ENCODE measurements at places on chromosomes 2 and 18.

- no peak for DNase-seq
Observed at GRCh38 chr2:210839034-210839433, 282.6 kb downstream of the CPS1 start.

GRCh38 chr2:67846370-67847070 is 216.3 kb downstream of the C1D start:
- DNase-seq: peak; percentile 65

- no peak for DNase-seq
Observed at GRCh38 chr18:59570796-59571195, 126.4 kb downstream of the CCBE1 start.

GRCh38 chr2:118309257-118309945 is 221.1 kb downstream of the INSIG2 start:
- no peak for DNase-seq

DNA sequence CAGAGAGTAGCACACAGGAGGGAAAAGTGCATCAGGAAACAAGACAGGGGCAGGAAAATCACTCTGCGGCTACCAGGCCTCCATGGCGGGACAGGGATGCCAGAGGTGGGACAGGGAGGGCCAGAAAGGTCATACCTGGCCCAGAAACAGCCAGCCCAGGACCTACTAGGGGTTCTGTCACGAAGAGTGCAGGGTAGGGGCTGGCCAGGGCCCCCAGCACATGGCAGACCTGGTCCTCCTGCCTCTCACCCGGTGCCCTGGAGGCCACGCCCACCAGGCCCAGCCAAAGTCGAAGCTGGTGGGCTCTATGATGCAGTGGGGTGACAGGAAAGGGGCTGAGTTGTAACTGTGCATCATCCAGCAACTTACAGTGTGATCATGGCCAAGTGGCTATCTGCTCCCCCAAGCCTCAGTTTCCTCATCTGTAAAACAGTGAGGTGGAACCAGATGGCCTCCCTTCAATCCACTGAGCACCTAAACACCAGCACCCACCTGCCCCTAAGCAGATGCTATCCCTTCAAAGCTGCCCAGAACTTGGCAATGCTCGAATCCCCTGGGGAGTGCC is 10.6 kb downstream of the CYP26B1 start:
- DNase-seq: no peak

- DNase-seq: no peak
Observed at GRCh38 chr2:48356701-48357325, 173.1 kb upstream of the STON1 start.

DNA sequence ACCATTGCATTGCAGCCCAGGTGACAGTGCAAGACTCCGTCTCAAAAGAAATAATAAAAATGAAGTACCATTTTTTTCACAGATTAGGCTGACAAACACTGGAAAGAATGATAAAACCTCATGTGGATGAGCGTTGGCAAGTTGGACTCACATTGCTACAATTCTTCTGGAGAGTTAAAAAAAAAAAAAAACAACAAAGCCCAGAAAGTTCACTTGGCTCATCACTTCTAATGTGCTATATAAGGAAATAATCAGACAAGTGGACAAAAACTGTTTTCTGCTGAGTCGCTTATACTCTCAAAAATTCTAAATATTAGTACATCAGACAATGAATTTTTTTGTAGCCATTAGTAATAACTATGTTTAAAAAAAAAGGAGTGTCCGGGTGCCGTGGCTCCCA is 38.4 kb downstream of the PKP4 start:
- DNase-seq: peak; percentile 14

- no peak for DNase-seq
Observed at GRCh38 chr2:9488583-9489547, 14.5 kb downstream of the IAH1 start.

- DNase-seq: no peak
Observed at GRCh38 chr2:195304310-195304709, 352.7 kb upstream of the SLC39A10 start.

DNA sequence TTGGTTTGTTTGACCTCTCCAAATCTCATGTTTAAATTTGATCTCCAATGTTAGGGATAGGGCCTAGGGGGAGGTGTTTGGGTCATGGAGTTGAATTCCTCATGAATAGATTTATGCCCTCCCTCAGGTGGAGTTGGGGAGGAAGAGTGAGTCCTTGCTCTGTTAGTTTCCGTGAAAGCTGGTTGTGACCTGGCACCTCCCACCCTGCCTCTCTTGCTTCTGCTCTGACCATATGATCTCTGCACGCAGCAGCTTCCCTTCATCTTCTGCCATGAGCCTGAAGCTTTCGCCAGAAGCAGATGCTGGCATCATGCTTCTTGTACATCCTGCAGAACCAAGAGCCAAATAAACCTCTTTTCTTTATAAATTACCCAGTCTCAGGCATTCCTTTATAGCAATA is 231.6 kb upstream of the ERBB4 start:
- DNase-seq: no peak

DNA sequence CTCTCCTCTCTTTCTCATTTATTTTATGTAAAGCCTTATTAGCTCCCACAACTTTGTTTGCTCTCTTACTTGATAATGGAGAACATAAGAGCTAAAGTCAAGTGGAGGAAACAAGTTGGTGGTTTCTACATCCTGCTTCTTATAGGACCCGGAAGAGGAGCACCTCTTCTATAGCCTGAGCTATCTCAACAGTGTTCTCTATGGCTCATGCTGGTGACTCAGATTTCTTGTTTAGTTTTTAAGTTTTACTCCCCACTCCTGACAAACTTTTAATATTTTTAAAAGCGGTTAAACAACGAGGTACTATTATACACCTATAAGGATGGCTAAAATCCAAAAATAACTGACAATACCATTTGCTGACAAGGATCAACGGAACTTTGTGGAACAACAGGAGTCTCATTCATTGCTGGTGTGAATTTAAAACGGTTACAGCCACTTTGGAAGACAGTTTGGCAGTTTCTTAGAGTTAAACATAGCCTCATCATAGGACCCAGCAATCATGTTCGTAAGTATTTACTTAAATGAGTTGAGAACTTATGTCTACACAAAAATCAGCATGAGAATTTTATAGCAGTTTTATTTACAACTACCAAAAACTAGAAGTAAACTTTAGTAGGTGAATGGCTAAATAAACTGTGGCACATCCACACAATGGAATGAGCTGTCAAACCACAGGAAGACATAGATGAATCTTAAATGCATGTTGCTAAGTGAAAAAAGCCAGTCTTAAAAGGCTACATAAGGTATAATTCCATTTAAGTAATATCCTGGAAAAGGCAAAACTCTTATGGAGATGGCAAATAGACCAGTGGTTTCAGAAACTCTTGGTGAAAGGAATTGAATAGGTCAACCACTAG is 12.7 kb upstream of the CDC42EP3 start:
- peak; percentile 39 for DNase-seq

- DNase-seq: no peak
Observed at GRCh38 chr2:43020296-43020695, 206.1 kb downstream of the ZFP36L2 start.

- DNase-seq: no peak
Observed at GRCh38 chr2:43104763-43105162, 121.6 kb downstream of the ZFP36L2 start.

- DNase-seq: peak; percentile 75
Observed at GRCh38 chr2:205947621-205948495, 138.1 kb downstream of the INO80D start.

GRCh38 chr2:47177043-47177565 is 22.0 kb upstream of the STPG4 start:
- peak; percentile 65 for DNase-seq

GRCh38 chr18:2948038-2948437 is 64.9 kb downstream of the LPIN2 start:
- DNase-seq: no peak

GRCh38 chr2:231604101-231604684 is 11.5 kb downstream of the TEX44 start:
- DNase-seq: no peak

- peak; percentile 68 for DNase-seq
Observed at GRCh38 chr2:172013396-172013795, 13.6 kb downstream of the METAP1D start.

GRCh38 chr2:211175956-211176355 is 619.6 kb downstream of the CPS1 start:
- no peak for DNase-seq

GRCh38 chr2:128745946-128746345 is 427.3 kb upstream of the HS6ST1 start:
- no peak for DNase-seq

DNA sequence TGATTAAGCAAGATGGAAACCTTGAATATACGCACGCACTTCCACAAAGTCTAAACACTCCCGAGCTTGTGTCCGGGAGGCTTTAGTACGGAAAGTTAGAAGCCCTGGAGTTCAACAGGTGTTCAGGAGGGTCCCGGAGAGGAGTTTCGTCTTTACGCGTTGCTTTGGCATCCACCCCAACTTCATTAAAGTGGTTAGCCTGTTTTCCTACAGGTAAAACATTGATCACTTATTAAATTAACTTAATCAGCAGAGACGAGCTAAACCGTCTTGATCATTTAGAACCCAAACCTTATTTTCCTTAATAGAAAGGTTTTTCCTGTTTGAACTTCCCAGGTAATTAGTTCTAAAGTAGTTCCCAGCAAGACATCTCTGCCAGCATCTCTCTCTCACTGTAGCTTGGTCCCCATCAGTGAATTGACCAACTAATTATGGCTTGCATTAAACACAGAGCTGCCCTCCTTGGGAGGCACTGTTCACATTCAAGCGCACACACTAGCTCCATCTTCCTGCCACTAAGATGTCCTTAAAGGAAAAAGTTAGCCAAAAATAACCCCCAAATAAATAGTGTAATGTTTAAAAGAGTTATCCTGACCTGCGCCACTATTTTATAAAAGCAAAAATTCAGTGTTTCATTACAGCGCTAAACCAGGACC is 1.4 kb downstream of the NPAS2 start:
- no peak for DNase-seq

GRCh38 chr2:105231232-105231619 is 10.3 kb upstream of the GPR45 start:
- DNase-seq: no peak

DNA sequence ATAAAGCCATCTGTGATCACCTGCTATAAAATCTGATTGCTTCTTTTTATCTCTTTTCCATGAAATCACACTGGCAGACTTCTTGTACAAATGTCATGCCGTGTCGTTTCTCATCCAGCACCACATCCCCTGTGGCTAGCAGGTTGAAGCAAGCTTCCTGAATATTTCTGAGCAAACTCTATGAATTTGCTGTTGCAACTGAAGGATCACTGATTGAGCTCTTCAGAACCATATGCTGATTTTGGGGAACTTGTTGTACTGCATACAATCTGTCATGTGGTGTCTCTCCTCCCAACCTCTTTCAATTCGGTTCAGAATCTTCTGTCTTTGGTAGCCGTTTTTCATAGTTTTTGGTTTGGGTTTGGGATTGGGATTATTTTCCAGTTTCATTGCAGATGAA is 57.7 kb upstream of the RBMS1 start:
- peak; percentile 68 for DNase-seq

- DNase-seq: no peak
Observed at GRCh38 chr2:51711766-51712165, 679.8 kb upstream of the NRXN1 start.

DNA sequence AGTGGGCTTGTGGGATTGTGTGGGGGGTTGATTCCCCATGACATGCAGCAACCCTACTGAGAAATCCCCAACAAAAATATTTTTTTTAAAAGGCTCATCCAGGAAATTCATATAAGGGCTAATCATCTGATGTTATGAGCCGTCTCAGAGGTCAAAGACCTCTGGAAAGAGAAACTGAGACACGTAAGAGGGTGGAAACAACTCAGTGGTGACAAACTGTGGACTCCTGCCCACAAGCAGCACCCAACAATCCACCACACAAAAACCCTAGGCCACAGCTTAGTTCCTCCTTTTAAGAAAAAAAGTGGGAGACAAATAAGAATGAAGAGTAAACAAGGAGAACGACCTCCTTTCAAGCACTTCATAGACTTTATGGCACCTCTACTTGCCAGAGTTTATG is 1096.1 kb upstream of the NRXN1 start:
- DNase-seq: no peak

GRCh38 chr2:75416420-75417342 is 144.1 kb downstream of the EVA1A start:
- no peak for DNase-seq

DNA sequence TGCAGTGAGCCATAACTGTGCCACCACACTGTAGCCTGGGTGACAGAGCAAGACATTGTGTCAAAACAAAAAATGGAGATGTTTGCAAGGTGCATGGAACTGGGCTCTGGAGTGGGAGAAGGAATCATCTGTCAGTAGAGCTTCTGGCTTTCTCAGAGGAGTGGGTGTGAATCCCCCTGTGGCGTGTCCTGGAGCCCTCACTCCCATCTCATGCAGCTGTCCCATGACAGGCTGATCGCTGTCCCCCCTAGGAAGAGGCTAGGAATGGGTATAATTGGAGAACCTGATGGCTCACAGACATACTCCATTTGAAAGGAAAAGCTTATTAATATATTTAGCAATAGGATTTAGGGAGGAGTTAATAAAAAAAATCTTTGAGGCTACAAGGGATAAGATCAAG is 125.8 kb upstream of the EPB41L3 start:
- DNase-seq: no peak

DNA sequence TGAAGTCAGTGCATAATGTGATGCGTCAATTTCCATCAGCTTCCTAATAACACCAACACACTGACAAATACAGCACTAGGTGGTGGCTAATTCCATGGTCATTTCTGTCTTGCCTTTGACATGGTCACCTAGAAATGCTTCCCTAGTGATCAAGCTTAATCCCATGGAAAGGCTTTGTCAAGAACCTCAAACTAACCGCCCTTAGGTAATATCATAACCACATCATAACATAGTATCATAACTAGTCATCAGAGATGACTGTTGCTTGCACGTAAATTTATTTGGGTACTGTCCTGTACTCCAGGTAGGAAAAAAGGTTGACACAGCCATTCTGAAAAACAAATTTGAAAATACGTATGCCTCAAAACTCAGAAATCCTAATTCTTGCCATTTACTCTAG is 471.8 kb downstream of the IRS1 start:
- DNase-seq: no peak

DNA sequence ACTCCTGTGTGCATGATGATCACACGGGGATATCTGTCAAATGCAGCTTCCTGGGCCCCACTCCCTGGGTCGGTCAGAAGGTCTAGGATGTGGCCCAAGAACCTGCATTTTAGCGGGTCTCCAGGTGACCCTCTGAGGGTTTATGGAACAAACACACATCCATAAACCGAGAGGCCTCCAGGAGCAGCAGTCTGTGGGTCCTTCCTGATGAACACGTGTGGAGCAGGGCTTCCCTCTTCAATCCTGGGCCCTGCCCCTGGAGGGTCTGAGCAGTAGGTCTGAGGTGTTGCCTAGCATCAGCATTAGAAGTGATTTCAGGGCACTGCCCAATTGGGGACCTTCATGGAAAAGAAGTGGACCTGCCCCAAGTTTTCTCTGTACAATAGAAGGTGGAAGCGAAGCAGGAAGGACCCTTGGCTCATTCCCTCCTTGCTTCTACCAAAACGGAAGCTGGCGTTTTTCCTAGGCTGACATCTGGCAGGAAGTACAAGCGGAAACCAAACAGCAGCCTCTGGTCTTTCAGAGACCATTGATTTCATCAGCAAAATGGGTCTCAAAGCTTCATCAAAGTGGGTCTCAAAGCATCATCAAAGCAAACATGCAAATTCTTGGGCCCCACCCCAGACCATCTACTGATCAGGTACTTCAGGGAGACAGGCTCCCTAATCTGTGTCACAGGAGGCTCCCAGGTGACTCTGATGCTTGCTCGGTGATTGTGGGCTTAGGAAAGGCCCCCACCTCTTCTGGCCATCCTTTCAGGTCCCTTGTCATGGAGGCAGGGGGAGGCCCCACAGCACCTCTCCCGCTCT is 30.7 kb downstream of the INO80C start:
- DNase-seq: no peak

Data from suppressor macrophage treated with lipopolysaccharide for 1 hour (primary cell).